ENCODE measurements at places on chromosomes 6 and 20.

DNA sequence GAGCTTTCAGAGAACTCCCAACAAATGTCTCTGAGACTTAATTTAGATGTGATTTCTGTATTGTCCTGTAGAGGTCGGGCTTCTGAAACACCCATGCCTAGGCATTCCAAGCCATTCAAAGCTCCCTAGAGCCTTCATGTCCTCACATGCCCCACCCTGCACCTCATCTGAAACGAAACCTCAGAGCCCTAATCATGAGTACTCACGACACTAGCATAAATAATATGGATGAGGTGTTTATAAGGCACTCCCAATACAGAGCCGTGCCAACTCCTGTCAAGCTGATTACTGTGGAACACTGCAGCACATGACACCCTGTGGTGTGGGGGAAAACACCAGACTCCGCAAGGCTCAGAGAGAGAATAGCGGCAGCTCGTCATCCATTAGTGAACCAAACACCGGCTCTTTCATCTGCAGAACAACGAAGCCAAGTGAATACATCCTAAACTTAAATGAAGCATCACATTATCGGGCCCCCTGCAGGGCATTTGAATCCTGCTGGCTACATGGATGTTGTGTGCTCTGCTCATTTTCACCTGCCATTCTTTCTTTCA is 83.8 kb downstream of the FNDC1 start:
- peak; percentile 57 for DNase-seq

- peak; percentile 96 for DNase-seq
Measured at GRCh38 chr20:17562804-17563305, 7.0 kb upstream of the DSTN start.

- peak; percentile 91 for DNase-seq
Measured at GRCh38 chr6:151240036-151240685, 394 bp downstream of the AKAP12 start.

- no peak for DNase-seq
Measured at GRCh38 chr6:161152907-161153662, 120.8 kb downstream of the AGPAT4 start.

DNA sequence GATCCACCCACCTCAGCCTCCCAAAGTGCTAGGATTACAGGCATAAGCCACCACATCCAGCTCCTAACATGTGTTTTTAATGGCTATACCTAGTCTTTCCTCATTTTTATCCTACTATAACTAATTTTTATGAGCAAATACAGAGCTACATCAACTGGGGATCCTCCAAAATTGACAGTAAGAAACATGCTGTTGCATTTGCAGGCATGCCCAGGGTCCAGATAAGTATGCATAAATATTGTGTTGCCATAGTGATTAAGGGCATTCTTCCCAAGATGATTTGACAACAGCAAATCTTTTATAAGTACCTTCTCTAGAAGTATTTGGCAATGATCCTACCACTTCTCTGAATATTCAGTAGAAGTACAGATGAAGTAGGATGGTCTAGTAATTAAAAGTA is 41.9 kb upstream of the MOXD1 start:
- peak; percentile 42 for DNase-seq

DNA sequence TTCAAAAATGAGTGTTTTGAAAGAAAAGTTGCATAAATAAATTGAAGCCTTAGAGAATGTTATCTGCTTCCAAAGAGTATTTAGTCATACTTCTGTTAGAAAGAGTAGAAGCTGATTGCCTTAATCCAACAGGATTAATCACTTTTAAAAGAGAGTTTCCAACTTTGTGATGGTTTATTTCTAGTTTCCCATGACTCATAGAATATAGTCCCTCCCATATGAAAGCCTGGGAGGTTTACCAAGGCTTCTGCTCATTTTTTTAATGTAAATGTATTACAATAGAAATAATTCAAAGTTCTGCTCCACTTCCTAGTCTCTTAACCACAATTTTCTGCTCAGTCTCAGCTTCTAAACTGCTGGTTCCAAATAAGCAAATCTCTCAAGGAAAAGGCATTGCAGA is 118.0 kb upstream of the IRAK1BP1 start:
- peak; percentile 46 for DNase-seq

GRCh38 chr6:154538640-154539191 is 28.2 kb upstream of the CNKSR3 start:
- no peak for DNase-seq

DNA sequence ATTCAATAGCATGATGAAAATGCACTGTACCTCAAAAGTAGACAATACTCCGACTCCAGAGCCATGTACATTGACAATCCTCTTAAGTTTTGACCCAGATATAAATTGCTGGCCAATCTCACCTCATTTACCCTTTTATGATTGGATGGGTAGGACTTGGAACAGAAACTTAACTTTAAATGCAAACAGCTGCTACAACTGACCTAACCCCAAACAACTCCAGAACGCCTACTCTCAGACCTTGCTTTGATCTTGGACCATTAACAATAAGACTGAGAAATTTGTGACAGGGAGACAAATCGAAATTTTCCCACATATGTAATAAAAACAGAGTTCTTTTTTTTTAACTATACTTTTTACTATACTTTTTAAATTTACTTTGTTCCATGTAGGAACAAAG is 200.5 kb upstream of the MCHR2 start:
- DNase-seq: no peak

DNA sequence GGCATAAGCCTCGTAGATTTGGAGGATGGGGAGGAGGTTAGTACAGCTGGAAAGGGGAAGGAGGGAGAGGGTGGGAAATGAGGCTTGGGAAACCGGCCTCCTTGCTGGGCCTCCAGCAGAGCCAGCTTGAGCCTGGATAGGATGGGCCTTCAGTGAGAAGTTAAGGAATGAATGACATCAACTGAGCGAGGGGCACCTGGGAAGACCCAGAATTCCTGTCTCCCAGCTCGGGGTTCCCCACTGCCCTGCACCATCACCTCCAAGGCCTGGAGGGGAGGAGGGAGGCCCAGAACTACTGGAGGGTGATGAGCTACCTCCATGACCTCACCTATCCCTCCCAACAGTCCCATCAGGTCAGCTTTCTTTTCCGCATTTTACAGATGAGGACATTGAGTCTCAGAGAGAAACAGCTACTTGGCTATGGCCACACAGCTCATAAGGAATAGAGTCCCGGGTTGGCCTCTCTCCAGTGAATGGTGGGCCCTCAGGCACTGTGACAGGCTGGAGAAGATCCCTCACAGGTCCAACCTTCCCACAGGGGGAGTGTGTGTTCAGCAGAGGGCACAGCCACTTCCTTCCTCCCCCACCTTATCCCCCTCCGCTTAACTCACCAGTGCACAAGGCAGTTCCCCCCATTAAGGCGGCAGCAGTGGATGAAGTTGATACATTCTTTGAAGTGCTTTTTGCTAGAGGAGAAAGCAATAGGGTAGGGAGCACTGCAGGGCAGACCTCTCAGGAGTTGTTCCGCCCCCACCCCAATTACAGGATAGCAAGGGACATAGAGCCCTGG is 6.8 kb downstream of the DUSP15 start:
- DNase-seq: no peak

DNA sequence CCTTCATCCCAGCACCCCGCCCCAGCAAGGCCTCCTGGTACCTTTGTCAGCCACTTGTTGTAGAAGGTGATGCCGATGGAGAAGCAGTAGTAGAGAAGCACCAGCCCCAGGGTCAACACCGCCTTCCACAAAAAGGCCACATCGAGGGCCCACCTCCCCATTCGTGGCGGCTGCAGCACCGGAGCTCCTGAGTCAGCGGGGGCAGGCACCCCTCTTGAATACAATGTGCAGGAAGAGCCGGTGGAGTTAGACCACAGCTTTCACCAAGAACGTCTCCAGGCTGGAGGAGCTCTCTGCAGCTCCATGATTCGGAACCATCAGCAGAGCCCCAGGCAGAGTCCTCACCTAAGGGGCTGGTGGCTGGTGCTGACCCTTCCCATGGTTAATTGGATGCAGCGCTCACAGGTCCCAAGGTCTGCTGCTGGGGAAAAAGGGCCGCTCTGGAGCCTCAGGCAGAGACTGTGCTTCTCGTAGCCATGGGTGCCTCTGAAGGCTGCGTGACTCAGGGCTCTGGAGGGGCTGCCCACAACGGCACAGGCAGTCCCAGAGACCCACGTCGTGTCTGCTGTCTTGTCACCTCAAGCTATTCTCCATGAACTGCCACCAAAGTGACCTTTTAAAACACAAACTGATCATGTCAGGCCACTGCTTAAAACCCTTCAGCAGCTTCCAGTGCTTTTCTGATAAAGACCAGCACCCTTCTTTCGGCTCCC is 47.9 kb downstream of the ELMO2 start:
- DNase-seq: no peak

DNA sequence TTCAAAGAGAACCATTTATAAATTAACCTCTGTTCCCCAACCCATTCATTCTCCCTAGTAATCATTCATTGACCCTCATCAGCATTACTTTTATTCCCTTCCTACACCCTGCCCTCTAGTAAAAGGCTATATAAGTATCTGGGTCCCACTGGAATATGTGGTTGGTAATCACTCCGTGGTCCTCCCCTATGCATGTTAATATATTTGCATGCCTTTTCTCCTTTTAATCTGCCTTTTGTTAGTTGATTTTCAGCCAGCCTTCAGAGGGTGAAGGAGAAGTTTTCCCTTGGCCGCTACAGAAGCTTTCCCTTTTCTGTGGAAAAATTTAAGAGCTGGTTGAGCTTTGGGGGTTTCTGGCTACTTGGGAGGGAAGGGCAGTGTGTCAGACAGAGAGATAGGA is 585.6 kb downstream of the UTRN start:
- DNase-seq: no peak

GRCh38 chr6:166268431-166268830 is 39.8 kb downstream of the PRR18 start:
- DNase-seq: no peak

DNA sequence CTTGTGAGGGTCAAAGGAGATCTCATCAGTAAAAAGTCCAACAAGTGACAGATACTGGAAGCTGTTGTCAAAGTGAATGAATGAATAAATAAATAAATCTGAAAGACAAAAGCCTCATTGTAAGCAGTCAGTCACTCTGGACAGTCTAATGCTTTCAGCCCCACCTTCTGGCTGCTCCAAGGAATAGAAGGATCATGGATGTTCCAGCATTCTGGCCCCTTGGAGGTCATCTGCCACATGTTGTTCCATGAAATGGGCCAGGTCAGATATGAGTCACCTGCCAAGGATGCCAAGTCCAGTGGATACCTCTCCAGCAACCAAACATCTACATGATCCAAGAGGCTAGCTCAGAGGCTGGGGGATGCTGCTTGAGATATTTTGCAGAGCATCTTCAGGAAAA is 185.6 kb downstream of the BMP7 start:
- peak; percentile 62 for DNase-seq

GRCh38 chr6:128311944-128312570 is 208.3 kb downstream of the PTPRK start:
- DNase-seq: no peak

- DNase-seq: no peak
Measured at GRCh38 chr6:33634946-33635345, 13.8 kb downstream of the ITPR3 start.

DNA sequence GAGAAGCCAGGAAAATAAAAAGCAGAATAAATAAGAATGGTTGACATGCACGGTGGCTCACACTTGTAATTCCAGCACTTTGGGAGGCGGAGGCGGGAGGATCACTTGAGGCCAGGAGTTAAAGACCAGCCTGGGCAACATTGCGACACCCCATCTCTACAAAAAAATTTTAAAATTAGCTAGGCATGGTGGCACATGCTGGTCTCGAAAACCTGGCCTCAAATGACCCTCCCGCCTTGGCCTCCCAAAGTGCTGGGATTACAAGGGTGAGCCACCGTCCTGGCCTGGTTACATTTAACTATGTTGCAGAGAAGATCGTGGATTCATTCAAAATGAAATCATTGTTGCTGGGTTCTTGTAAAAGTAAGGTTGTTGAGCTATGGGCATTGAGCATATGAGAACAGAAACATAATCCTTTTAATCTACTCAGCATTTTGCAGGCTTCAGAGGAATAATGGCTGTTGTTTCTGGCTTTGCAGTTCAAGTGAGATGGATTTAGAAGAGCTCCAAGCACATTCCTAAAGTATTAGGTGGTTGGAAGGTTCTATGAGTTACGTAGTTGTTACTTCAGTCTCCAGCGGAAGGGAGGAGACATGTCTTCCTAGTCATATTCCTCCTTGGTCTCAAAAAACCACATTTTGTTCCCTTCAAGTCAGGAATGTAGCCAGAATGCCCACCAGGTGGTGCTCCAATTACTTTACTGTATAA is 45.6 kb upstream of the RAB23 start:
- DNase-seq: peak; percentile 99

GRCh38 chr6:99940582-99940981 is 53.4 kb downstream of the MCHR2 start:
- DNase-seq: no peak

- DNase-seq: no peak
Measured at GRCh38 chr6:7200598-7201443, 93.1 kb downstream of the RREB1 start.

GRCh38 chr20:39210341-39211036 is 248.3 kb downstream of the DHX35 start:
- DNase-seq: no peak

DNA sequence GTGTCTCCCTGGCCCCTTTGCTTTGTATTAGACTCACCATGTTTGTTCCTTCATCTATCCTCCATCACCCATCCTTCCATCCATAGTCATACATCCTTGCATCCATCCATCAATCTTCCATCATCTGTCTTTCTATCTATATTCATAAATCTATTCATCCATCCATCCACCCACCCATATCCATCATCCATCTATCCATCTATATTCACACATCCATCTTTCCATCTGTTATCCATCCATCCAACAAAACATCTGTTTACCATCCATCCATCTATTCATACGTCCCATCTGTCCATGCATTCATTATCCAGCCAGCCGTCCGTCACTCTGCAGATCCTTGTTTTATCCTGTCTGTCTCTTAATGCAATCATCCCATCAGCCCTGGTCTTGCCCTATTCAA is 10.6 kb downstream of the DDR1 start:
- no peak for DNase-seq

GRCh38 chr6:104700371-104701185 is 159.1 kb downstream of the HACE1 start:
- no peak for DNase-seq

DNA sequence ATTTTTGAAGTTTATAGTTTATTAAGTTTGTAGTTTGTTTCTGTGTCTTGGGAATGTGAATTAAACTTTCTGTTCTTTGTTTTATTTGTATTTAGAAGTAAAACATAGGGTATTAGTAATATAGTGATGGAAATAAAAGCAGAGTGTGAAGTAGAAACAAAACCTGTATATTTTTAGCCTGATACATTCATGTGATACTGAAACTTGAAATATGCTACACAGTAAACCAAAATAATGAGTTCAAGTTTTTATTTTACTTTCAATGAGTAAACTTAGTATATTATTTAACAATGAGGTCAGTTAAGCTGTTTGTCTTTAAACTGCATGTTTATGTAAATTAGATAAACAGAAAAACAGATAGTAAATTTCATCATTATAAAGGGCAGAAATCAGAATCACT is 1592.6 kb downstream of the GRIK2 start:
- DNase-seq: no peak

GRCh38 chr6:1255636-1256365 is 56.1 kb upstream of the FOXQ1 start:
- peak; percentile 20 for DNase-seq

Data from fibroblast of skin of scalp (primary cell).